Stimulated activated CD4-positive, alpha-beta T cell treated with anti-CD3 and anti-CD28 coated beads, Interleukin-1b, Interleukin-23, amount 100 ng/mL, for 1 hour (primary cell): ENCODE measurements at places on chromosomes 2 and 18.

DNA sequence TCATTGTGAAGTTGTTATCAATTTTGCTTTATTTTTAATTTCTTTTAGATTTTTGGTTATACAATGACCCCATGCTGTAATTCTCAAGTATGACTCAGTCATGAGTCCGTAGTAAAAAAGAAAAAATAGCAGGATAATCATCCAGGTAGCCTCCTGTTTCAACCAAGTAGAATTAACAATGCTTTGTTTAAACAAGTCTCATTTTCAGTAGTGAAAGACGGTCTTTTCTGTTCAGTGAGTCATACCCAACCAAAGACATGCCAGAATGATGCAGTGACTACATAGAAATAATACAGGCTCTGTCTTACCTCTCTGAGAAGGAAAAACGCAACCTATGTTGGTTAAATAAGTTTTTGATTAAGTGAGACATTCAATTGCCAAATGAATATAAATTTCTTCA, 67.8 kb upstream of the DSC1 start:
- no peak for DNase-seq

DNA sequence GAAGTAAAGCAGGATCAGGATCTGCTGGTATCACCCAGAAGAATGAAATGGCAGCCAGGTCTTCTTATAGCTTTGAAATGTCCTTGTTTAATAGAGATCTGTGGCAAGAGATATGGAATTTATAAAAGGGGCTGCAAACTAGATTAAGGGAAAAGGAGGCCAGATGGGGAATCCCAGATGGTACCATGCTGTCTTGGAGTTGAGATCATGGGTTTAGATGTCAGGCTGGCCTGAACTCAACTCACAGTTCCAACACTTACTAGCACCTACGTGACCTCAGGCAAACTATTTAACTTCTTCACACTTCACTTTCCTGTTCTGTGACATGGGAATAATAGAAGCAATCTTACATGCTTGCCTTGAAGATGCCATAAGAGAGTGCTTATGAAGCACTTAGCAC, 188.2 kb downstream of the ALK start:
- no peak for DNase-seq

DNA sequence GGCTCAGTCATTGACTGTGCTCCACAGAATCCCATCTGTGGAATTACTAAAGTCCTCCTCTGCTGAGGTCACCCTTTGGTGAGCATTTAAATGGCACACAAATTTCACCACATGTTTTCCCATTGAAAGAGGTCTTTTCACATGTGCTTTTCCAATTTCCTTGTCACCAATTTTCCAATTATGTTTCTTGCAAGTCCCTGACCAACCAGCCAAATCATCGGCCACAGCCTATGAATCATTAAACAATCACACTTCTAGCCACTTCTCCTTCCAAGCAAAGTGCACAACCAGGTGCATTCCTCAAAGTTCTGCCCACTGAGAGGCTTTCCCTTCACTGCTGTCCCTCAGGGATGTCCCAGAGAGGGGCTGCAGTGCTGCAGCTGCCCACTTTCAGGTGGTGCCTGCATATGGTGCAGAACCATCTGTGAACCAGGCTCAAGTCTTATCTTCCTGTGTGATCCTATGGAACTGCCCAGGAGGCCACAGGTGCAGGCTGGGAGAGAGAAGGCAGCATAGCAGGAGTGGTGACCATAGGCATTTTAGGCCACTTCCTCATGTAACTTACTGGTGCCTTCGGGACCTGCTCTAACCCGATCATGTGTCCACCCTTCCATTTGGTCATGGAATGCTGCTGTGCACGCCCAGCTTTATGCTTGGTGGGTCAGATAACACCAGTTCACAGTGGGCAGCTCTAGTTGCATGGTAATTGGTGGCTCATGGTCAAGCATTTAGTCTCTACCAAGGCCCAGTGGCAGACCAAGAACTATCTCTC, 153.0 kb downstream of the SEPTIN10 start:
- DNase-seq, result no peak

- no peak for DNase-seq
These were observed 50.5 kb downstream of the SDC1 start for GRCh38 chr2:20174410-20174809.

GRCh38 chr2:23380562-23381065, 4.4 kb upstream of the KLHL29 start:
- DNase-seq, result no peak
